CD4-positive, alpha-beta T cell treated with Interleukin-6 at 100 ng/mL for 8 hours (primary cell): ENCODE measurements at places on chromosomes 12 and 14.
A peak's percentile ranks its signal among the peaks of the same experiment; 100 is the strongest.

DNA sequence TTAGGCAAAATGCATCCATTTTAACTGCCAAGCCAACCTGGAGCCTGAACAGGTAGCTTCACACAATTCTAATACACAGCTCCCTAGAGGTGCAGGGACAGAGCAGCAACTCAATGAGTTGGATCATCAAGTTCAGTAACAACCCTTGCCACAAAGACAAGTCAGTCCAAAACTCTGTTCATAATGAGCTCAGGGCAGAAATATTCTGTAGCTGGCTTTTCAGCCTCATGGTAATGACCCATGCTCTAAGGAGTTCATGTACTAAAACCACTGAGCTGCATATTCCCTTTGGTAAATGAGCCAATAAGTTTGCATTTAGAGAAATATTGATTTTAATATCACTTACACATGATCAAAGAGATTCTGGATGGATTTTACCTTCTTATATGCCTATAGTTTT lies 316.1 kb downstream of the SEC23A start:
- DNase-seq: no peak

DNA sequence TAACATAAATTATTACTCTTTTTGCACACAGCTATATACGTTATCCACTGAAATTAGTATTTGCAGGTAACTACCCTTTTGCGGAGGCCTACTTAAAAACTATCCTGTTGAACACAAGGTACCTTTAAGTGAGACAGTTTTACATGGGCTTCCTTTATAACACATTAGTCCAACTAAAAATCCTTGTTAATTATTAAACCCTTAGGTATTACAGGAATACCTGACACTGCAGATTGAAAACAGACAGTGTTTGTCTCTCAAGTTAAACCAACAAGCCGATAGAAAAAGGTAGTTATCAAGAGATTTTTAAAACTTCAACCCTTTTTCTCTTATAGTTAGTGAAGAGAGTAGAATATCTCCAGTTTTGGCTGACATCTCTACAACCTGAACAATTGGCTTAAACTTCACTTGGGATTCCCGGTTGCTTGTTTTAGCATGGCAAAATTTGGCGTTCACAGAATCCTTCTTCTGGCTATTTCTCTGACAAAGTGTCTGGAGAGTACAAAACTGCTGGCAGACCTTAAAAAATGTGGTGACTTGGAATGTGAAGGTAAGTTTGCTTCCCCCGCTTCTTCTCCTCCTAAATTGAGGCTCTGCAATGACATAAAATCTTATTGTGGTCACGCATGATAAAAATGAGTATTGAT lies at the start of gene MIA2:
Gene MIA2 (plus strand): TSS at position 236 of the 647 bp plus-strand sequence. CDS start 200 bp downstream, at position 436.
- no peak for DNase-seq

DNA sequence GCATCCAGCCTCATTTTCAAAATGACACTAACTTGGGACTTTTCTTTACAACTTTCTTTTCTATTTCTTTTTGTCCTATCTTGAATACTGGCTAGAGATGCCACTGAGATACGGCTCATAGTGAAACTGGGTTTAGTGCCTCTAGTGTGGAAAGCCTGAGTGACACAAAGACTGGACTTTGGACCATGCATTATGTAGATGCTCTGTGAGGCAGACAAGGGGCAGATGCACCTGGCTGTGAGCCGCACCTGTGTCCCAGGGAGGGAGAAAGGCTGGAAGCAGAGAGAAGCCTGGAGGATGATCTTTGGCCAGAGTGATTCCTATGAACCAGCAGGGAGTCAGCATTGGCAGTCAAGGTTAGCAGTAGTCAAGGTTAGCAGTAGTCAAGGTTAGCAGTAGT lies 852.3 kb upstream of the TMEM132C start:
- DNase-seq: no peak

DNA sequence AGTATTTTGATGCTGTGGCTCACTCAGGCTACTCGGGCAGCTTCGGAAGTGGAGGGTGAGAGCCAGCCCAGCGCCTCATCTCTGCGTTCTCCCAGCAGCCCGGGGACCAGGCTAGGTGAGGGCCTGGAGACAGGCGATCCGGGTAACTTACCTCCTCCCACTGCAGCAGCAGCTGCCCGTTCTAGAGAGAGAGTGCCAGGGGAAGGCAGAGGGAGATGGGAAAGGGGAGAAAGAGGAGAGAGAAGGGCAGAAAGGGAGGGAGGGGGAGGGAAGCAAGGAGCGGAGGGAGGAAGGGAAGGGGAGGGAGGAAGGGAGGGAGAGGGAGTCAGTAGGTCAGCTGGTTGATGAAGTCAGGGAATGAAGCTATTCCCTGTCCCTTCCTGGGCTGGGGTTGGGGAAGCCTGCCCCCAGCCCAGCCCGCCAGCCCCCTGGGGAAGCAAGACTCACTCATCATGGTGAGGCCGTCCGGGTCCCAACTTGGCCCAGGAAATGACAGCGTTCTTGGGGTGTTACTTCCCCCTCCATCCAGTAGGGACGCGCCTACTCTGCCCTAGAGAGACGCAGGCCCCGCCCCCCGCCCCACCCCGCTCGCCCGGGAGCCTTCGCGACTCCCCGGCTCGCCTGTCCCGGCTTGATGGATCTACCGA lies at the start of gene IFI27L2:
Gene IFI27L2 (minus strand): TSS at position 494 of the 647 bp plus-strand sequence. CDS start 40 bp downstream, at position 454.
- peak; percentile 70 for DNase-seq

- DNase-seq: no peak
Observed at GRCh38 chr14:25349269-25349668, 299.3 kb upstream of the STXBP6 start.

GRCh38 chr12:124446364-124446763 lies 121.0 kb downstream of the NCOR2 start:
- DNase-seq: no peak

DNA sequence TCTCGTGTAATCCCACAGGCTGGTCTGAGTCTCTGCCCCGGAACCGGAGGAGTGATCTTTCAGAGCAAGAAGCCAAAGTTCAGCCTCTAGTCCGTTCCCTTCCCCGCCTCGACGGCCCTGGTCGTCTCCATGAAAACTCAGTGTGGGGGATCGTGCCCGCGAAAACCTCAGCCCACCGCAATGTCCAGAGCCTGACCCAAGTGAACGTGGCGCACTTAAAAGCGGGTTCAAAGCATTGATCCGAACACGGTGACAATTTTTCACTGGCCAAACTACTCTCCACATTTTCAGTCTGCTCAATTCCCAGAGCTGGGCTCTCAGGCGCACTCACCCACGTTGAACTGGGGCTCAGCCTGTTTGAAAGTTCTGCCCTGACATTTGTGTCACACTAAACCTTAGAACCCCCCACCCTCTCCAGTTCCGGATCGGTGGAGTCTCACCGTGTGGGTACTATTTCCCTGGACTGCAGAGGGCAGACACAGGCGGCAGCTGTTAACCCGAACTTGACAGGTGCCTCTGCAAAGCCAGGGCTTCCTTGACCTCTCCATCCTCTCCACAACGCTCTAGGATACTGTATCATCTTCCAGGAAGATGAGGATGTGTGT lies 886 bp upstream of the PRICKLE1 start:
- no peak for DNase-seq

- DNase-seq: no peak
Observed at GRCh38 chr12:71405884-71406283, 33.7 kb upstream of the LGR5 start.

- DNase-seq: no peak
Observed at GRCh38 chr12:45292486-45293195, 76.7 kb downstream of the ANO6 start.

DNA sequence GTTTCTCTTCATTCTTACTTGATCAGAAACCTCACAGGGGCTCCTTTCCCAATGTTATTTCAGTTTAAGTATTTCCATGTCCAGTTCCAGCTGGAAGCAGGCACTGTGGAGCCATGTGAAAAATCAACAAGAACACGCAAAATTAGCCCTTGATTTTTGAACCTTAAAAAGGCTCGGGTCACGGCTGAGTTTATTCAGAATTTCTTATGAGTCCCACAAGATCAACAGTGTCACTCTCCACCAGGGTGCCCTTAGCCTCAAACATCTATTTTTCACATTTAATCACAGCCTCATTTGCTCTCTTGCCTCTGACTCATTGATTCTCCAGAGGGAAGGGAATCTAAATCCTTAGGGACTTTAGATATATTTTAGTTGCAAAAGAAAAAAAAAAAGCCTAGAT lies 157.7 kb upstream of the AVPR1A start:
- no peak for DNase-seq

DNA sequence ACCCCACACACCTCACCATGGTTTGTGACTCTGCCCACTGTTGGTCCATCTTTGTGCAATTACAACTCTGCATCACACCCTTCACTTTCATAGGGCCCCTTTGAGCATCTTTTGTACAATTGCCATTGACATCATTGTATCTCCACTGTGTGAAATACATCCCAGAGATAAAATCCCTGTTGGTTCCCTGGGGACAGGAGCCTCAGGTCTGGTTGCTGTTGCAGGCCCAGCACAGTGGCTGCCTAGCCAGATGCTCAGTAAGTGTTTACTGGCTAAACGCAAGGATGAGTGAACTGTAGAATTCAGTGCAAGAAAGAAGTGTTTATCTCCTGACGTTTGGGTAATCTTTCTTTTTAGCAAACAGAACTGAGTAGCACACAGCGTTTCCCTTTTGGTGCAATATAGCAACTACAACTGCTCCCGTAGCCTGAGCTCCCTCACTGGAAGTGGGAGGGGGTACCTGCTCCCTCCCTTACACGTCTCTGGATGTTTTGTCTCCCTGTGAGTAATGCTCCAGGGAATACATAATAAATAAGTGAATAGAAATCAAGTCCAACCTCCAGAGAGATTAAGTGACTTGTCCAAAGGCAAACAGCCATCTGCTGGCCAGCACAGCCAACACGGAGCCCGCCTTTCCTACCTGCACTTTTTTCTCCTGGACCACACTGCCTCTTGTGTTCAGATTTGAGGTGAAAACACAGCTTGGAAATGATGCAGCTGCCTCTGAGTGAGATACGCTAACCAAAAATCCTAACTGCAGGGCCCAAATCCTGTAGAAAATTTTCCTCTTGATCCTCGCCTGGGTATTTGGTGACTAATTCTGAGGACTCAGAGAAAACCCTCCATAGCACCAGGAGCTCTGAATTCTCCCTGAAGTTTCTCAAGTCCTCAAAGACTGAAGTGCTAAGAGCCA lies 27.4 kb downstream of the GALNT16 start:
- DNase-seq: no peak

GRCh38 chr12:38543151-38543550 lies 226.6 kb downstream of the ALG10B start:
- no peak for DNase-seq

DNA sequence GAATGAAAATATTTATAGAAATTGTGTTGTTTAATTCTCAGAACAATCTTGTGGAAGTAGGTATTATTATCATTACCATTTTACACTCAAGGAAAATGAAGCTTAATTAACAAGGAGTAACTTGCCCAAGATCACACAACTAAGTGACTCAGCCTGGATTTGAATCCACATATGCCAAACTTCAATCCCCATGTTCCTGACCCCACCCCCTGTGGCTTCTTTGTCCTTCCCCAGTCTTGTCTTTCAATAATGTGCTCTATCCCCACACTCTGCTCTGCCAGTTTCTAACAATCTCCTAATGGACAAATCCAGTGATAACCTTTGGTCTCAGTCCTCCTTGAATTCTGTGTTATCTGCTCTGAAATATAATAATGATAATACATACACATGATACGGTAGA lies 355.2 kb downstream of the BMP4 start:
- DNase-seq: no peak

GRCh38 chr14:92733007-92733406 lies 15.4 kb downstream of the LGMN start:
- no peak for DNase-seq

- no peak for DNase-seq
Observed at GRCh38 chr12:103915306-103915705, 14.9 kb upstream of the HSP90B1 start.

- DNase-seq: no peak
Observed at GRCh38 chr14:65476273-65476941, 63.9 kb downstream of the FUT8 start.

GRCh38 chr14:74981833-74982232 lies 20.9 kb upstream of the EIF2B2 start:
- DNase-seq: no peak

DNA sequence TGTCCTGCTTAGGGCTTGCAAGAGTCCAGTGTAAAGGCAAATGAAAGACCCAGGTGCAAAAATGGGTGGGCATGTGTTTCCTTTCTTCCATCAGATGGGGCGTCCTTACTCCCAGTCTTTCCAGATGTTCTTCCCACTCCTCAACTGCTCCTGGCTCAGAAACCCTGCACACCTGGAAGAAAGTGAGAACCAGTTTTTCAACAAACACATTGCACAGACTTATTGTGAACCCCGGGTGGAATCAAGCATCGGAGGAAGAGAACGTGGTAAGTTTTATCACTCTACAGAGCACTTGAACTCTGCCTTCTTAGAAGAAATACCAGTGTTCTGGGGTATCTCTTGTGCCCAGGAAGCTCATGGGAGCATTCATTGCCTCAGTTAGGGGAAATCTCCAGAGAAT lies 93.3 kb downstream of the TMX1 start:
- DNase-seq: no peak

- no peak for DNase-seq
Observed at GRCh38 chr14:24813089-24813815, 179.3 kb upstream of the GZMB start.
